CD4-positive, alpha-beta T cell treated with Interleukin-1 beta for 1 hour (primary cell): ENCODE measurements at places on chromosomes 13 and 19.

GRCh38 chr13:80857321-80857720 lies 516.4 kb upstream of the SPRY2 start:
- DNase-seq = no peak

GRCh38 chr19:42030645-42031440 lies 36.8 kb upstream of the ATP1A3 start:
- DNase-seq = no peak

DNA sequence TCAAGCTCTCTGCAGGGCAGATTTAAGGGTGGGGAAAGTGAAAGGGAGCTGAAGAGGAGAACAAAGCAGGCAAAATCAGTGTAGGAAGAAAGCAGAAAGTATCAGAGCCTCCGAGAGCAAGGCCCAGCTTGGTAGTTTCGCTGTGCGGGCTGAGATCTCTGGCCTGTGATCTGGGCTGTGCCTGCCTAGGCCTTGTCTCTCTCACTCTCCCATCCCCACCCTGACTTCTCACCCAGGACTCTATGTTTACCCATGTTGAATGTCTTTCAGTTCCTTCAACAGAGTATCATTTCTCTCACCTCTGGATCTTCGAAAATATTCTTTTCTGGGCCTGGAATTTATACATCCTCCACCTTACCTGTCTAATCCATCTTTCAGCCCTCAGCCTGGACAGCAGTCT lies 391.3 kb downstream of the FOXO1 start:
- DNase-seq = no peak

DNA sequence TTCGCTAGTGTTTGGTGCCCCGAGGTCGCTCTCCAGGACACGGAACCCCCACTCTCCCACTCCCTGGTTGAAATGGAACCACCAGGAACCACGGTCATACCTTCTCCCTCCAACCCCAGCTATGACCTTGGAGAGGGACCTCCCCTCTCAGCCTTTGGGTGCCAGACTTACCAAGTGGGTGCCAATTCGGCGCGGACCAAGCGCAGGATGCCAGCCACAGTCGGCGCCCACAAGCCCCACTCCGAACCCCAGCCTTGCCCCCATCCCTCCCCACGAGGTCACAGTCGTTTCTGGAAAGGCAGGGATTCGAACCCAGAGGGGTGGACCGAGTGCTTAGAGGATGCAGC lies 910 bp downstream of the PDE4C start:
- no peak for DNase-seq

DNA sequence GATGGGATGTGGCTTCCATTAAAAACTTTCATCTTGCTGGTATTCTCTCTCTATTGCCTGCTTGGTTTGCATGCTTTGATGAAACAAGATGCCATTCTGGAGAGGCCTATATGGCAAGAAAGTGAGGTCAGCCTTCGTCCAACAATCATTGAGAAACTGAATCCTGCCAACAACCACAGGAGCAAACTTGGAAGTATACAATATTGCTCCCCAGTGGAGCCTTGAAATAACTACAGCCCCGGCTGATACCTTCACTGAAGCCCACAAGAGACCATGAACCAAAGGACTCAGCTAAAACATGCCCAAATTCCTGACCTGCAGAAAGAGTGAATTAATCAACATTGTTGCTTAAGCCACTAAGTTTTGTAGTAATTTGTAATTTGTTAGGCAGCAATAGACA lies 82.5 kb upstream of the FGF14 start:
- no peak for DNase-seq

- DNase-seq = no peak
Measured at GRCh38 chr19:2341982-2342381, 13.5 kb downstream of the SPPL2B start.

- no peak for DNase-seq
Measured at GRCh38 chr19:18338541-18338940, 1.9 kb upstream of the PGPEP1 start.

GRCh38 chr19:6806488-6806887 lies 34.0 kb downstream of the VAV1 start:
- no peak for DNase-seq
